NCI-H1092 treated with DMSO at 0.1 percent for 48 hours (cell line): ENCODE measurements at places on chromosomes 3 and 15.

GRCh38 chr3:59542276-59542675 lies 492.5 kb upstream of the CFAP20DC start:
- no peak for DNase-seq

DNA sequence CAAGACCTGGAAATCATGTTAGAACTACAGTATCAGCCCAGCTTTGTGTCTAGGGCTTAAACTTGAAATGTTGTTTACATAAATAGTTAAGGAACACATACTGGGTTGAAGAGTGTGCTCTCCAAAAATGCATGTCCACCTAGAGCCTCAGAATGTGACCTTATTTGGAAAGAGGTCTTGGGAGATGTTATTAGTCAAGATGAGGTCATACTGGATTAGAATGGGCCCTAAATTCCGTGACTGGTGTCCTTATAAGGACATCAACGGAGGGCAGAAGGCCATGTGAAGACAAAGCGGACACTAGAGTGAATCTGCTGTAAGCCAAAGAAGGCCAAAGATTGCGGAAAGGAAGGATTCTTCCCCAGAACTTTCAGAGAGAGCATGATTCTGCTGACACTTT lies 759.2 kb upstream of the CFAP20DC start:
- DNase-seq = no peak

GRCh38 chr3:14906355-14906971 lies 40.9 kb upstream of the NR2C2 start:
- no peak for DNase-seq

DNA sequence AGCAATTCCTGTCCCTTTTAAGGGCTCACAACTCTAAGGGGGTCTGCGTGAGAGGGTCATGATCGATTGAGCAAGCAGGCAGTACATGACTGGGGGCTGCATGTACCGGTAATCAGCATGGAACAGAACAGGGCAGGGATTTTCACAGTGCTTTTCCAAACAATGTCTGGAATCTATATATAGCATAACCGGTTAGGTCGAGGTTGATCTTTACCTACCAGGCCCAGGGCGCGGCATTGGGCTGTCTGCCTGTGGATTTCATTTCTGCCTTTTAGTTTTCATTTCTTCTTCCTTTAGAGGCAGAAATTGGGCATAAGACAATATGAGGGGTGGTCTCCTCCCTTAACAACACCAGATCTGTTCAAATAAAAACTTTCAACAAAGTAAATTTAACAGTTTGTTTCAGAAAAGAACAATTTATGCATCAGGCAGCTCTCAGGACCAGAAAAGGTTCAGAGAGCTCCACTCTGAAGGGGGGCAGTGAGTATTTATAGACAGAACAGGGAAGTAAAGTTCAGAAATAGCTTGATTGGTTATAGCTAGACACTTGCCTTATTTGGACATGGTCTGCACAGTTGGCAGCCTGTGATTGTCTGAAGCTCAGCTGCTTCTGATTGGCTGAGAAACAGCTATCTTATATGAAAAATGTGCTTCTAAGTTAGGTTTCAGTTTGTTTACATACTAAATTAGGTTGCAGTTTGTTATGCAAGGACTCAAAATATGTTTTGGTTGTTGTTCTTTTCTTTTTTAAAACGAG lies 17.2 kb upstream of the B4GALT4 start:
- DNase-seq = no peak

DNA sequence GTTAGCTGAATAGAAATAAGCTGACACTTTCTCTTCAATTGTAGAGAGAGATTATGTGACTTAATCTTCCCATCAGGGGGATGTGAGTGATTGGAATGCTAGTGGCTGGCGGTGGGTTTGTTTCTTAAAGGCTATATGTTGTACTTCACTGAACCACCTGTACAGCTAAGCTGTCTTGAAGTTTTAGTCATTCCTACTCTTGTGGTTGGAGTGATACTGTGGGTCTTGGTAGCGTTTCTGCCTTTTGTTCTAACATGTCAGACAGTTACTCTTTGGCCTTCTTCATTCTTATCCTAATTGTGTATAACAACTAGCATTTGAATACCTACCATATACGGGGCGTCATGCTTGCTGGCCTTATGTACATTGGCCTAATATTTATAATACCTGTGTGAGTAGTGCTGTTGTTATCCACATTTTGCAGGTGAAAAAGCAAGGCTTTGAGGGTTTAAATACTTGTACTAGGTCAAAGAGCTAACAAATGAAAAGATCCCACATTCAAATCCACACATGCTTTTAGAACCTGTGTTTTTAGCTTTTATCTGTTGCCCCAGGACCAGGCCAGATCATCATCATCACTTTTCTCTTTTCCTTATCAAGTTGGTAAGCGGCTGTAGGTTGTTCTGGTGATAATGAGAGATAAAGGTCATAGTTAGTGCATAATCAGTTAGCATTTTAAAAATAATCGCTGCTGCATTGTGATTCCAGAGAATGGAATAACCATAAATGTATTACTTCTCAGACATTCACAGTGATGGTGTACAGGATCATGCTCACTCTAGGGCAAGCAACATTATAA lies 50.2 kb downstream of the AKAP13 start:
- DNase-seq = no peak

- DNase-seq = no peak
These were observed 5.3 kb upstream of the CSNK1G1 start for GRCh38 chr15:64361259-64361658.

DNA sequence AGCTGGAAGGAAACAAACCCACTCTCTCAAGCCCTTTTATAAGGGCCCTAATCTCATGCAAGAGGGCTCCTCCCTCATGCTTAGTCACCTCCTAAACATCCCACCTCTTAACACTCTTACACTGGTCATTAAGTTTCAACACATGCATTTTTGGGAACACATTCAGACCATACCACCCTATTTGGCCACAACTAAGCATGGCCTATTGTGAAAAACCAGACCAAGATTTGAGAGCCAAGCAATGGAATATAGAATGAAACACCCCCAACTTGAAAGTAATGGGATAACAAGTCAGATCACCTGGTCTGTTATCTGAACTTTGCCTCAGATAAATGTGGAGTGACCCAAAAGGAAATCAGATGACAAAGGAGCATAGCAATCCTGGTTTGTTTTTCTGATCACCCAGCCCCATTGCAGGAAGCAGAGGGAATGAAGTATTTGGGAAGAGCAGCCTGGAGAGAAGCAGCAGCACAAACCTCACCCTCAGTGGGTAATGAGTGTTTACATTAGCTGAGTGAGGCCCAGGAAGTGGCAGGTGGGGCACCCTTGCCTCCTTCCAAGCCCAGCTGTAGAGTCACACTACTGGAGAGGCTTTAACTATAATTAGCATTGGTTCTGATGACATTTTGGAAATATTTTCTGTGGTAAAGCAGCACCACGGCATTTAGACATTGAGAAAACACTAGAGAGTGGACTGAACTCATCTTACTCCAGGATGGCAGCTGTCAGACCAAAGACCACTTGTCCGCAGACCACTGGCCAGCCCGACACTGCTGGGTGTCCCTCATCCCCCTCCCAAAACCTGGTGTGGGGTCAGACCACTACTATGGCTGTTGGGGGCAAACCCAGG lies 48.8 kb upstream of the PRTG start:
- peak; percentile 32 for DNase-seq

GRCh38 chr3:52824037-52824436 lies 6.4 kb downstream of the ITIH4 start:
- DNase-seq = no peak

- DNase-seq = no peak
These were observed 326.3 kb downstream of the ARRDC4 start for GRCh38 chr15:98286831-98287230.

DNA sequence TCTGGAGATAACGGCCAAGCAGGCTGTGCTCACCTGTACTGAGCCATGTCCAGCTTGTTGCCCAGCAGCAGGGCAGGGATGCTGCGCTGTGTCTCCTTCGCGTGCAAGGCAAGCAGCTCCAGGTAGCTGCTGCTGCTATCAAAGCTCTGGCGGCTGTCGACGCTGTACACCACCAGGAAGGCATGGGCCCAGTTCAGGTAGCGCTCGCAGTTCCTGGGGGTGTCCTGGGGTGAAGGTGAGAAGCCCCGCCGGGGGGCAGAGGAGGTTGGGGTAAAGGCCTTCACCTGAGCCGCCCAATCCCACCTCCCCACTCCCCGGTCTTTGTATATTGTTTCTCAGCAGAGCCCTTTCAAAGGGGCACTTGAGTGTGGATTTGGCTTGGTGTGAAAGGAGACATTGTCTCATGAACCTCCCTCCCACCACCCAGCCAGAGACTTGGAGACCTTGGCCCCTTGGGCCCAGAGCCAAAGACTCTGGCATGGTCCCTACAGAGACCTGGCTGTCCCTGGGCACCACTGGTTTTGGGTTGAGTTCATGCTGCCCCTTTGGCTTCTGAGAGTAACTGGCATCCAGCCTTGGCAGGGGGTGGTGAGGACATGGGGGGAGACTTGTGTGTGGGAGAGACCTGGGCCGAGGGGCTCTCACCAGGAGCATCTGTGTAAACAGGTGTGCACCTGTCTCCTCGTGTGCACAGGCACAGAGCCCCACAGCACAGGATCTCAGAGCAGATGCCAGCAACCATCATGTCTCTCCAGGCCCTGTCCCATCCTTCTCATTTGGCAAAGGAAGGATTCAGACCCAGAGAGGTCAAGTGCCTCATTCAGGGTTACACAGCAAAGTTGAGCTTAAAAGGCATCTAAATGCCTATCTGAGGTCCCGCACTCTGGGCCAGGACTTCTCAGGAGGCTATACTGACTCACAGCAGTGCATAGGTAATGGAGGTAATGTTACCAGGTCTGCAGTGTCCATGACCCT lies 9.1 kb downstream of the RASL12 start:
- no peak for DNase-seq

DNA sequence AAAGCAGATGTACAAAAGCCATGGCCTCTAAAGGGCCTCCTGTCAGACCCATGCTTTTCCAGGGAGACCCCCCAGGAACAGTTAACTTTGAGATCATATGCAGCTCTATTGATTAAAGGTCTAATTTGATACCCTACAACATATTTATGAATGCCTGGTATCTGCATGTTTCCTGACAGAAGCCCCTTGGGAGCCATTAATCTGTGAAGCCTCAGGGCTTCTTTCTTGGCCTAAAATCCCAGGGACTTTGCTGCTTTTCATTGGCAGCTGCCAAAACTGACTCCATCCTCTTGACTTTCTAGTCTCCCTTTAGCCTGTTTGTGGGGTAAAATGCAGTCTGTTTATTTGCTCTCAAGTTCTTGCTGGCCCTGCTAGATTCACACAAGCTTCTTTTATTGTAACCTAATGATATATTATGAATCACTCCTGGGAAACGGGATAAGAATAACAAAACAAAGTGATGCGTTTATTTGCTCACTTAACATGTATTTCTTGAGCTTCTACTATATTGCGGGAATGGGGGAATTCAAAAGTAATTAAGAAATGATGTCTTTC lies 257.0 kb downstream of the LSAMP start:
- no peak for DNase-seq

GRCh38 chr3:20038699-20039465 lies 1.4 kb upstream of the KAT2B start:
- DNase-seq = no peak

- no peak for DNase-seq
These were observed 20.7 kb upstream of the LPP start for GRCh38 chr3:188133219-188133618.

DNA sequence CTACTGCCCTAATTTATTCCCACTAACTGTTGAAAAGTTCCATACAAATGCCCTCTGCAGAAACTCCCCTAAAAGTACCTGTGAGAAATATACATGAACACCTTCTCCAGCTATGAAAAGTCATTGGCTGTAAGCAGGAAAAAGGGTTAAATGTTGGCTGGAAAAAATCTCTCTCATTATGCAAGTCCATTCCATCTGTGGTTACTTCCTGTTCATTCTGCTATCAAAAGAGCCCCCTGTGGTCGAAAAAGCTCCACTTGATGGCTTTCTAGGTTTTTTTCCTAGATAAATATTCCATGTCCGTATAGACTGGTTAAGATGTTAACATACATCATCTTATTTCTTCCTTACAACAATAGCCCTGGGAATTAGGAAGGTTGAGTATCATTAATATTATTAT lies 56.2 kb upstream of the AKAP13 start:
- DNase-seq = no peak

GRCh38 chr3:4794331-4794730 lies 184.9 kb upstream of the BHLHE40 start:
- DNase-seq = no peak
